ENCODE measurements at places on chromosomes 16 and 17.

GRCh38 chr16:48487287-48487686, 102.1 kb upstream of the SIAH1 start:
- DNase-seq: no peak

- DNase-seq: no peak
Measured at GRCh38 chr17:80389011-80389995, 25.7 kb upstream of the ENDOV start.

- no peak for DNase-seq
Measured at GRCh38 chr16:88864521-88864920, 1.9 kb downstream of the PABPN1L start.

DNA sequence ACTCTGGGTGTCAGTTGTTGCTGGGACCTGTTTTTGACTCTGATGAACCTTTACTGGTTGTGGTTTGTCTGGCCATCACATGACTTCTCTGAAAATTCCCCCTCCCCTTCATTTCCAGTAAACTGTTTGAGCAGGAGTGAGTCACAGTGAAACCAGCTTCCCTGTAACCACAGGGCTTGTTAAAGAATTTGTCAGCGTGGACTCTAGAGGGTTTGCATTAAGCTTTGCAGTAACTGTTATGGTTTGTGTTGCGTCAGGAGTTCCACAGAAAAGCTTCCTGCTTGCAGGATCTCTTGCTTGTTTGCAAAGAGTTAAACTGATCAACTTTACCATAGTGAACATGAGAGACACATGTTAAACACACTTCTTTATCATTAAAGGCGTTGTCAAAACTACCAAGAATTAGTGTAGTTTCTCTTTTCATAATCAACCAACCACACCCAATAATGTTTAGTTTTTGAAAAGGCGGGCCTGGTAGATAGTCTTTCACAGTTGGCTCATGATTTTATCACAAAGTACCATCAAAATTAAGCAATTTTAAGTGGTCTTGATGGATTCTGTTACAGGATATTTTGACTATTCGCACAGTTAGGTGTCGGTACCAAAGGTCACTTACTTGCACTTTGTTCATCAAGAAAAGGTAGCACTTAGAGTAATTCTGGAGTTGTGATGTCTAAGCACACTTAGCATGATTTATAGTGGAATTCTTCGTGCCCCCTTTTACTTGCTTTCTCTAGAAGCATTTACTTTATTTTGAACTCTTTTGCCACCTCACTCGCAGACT, 79.3 kb downstream of the VMP1 start:
- peak; percentile 86 for DNase-seq

- DNase-seq: no peak
Measured at GRCh38 chr16:9177861-9178260, 86.4 kb downstream of the HAPSTR1 start.

DNA sequence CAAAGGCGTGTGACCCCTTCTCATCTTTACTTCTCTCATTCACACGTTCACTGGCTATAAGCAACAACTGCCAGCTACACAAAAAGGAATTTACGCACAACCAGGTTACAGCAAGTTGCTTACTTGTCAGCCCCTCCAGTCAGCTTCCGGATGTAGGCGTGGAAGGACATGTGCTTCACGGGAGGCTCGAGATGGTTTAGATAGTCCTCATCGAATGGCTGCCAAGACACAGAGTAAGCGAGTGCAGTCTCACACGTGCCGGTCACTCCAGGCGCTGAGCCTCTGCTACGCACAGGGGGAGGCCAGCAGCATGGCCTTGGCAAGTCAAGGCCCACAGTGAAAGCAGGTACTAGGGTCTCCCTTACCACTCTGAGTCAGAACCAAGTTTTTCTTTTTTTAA, 28.3 kb downstream of the NPLOC4 start:
- DNase-seq: no peak

DNA sequence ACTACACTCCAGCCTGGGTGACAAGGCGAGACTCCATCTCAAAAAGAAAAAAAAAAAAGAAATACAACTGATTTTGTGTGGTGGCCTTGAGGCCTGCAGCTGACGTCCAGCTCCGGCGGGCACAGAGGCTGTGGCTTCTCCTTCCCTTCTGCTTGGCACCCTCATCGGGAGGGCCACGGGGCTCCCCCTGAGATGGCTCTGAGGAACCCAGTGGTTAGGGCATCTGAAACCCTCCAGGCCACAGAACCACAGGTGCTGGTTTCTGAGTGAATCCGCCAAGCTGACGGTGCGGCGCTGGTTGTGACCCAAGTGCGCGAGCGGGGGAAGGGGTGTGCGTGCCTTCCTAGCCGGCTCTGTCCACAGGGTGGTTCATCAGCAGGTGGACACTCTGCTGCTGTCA, 63.4 kb downstream of the LMF1 start:
- DNase-seq: no peak

GRCh38 chr16:87066133-87067002, 250.8 kb downstream of the C16orf95 start:
- no peak for DNase-seq

DNA sequence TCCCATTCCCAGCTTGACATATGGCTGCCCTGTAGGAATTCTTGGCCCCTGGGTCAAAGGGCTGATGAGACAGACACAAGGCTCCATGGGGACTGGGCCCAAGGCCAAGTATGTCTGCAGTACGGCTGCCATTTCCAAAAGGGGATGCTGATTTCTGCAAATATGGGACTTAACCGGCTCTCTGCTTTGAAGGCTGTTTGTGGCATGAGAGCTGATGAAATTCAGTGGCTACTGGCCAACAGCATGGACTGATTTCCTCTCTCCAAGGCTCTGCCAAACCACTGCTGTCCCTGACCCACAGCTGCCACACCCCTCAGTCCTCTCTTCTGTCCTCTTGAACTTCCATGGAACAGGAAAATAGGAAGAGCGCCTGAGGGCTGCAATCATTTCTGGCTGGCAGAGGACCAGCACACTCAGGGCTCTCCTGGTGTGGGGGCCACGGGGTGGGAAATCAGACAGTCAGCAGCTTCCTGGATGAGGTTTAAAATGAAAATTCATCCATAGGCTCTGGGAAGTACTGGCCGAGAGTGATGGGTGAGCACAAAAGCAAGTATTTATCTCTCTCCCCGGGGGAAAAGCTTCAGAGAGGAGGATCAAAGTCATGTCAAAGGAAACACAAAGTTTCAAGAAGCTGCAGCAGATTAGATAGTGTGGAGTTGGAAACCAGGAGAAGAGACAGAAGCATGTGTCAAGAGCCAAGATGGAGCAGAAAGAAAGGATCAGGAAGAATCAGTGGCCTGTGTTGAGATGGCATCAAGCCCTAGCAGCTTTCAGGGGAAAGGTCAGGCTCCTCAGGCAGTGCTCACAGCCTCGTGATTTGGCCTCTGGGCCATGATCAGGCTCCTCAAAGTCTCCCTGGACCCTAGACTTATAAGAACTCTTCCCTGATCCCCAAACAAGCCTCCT, 64.1 kb upstream of the SREBF1 start:
- DNase-seq: no peak
